ENCODE measurements at places on chromosomes 4 and X.

DNA sequence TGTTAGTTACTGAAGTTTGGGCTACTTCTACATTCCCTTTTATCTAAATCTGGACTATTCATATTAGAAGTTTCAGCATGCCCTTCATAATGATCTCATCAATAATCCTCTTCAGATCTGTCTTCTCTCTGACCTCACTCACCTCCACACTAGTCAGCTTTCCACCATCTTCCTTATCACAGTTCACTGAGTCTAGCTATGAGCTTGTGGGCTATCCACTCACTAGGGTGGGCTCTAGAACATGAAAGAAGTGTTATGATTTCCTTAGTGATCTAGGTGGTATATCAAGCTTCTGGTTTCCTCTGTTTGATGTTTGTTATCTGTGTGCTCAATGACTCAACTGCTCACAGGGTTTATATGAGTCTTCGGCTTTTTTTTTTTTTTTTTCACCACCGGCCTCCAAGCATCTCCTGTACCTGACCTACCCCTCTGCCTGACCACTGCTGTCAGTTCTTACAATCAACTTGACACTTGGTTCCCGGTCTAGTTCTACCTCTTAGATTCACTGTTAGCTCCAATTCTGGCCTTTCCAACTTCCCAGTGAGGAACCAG, 103.1 kb downstream of the PAPSS1 start:
- no peak for DNase-seq

- DNase-seq = peak; percentile 89
Measured at GRCh38 chr4:109365939-109366338, 63.5 kb upstream of the COL25A1 start.

GRCh38 chr4:2462992-2463762, 5.7 kb upstream of the RNF4 start:
- no peak for DNase-seq

DNA sequence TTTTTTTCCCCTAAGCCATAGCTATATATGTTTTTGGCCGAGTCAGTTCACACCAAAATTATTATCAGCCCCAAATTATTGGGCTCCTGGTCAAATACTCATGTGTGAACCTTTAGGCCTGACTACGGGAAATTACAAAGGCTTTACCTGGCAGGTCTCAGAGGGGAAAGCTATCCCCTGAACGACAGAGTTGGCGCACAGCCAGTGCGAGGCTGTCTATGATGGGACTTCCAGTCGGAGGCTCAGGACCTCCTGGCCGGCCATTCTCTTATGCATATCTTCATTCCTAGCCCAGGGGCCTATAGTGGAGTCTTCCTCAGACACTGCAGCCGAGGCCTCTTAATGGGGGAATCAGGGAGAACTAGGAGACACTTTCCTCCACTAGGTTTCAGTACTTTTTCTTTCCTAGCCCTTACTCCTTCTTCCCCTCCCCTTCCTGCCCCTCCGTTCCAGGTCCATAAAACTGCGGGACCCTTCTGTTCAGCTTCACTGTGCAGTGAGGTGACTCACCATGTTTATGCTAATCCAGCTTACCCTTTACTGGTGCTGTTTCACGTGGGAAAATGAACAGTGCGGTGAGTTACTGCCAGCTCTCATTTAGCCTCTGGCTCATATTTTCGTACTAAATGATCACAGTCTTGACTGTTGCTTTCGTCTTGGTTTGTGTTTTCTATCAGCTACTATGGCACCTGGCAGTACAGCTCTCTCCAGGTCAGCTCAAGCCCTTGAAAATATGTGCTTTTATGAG, 533.9 kb downstream of the FSTL5 start:
- peak; percentile 58 for DNase-seq

DNA sequence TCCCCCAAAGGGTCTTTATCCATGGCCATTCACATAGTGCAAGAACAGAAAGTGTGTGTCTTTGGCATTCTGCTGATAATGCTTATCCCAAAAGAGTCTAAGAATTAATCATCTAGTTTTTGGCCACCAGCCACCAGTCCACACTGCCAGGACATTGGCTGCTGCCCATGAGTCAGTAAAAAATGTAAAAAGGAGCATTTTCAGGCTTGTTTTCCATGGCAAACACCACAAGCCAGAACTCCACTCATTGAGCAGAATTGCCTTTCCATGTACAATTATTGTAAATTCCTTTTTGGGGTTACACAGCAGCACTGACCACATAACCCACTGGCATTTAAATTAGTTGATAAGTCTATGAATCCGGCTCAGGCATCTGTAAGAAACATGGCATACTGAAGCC, 89.2 kb upstream of the PRDX4 start:
- peak; percentile 29 for DNase-seq

- peak; percentile 59 for DNase-seq
Measured at GRCh38 chr4:67931256-67931655, 32.0 kb downstream of the TMPRSS11A start.

- peak; percentile 61 for DNase-seq
Measured at GRCh38 chr4:184812651-184813181, 13.1 kb downstream of the ACSL1 start.

DNA sequence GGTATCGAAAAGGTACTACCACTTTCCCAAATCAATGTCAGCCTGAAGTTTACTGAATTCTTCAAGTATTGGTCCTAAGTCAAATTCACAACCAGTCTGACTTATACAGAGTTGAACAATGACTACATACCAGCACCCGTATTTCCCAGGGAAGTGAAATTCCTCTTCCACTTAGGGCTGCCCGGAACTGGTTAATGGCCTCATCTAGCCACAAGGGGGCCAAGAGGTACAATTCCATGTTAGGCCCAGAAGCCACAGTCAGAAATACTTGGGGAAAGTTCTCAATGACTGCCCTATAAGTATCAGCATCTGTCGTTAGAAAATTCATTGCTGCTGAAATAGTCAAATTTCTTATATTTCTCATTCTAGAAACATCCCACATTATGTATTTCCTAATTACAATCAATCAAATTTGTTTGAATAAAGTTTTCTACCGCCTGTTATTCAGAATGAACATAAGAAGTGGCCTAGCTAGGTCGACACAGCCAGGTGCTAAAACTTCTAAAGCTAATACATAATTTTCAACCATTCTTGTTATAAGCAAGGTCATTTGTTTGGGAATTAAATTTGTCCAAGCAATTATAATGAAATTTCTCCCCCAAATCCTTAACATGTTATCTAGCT, 5.6 kb upstream of the PCDH7 start:
- peak; percentile 73 for DNase-seq

- DNase-seq = no peak
Measured at GRCh38 chr4:89298155-89298554, 9.4 kb downstream of the GPRIN3 start.

- no peak for DNase-seq
Measured at GRCh38 chrX:148322906-148323305, 177.5 kb upstream of the AFF2 start.
